ENCODE measurements at places on chromosomes 7 and 10. TPM values are rescaled to one million over a fixed set of nuclear protein-coding genes. Genes with fewer than 3 reads are reported as not detected.

GRK5 gene
- 15.5 TPM for polyA plus RNA-seq

GRCh38 chr10:98293550-98294269 is 25.7 kb upstream of the LOXL4 start:
- DNase-seq: peak; percentile 68

- no peak for DNase-seq
These were observed 48.8 kb upstream of the CAMK2B start for GRCh38 chr7:44374007-44374763.

DNA sequence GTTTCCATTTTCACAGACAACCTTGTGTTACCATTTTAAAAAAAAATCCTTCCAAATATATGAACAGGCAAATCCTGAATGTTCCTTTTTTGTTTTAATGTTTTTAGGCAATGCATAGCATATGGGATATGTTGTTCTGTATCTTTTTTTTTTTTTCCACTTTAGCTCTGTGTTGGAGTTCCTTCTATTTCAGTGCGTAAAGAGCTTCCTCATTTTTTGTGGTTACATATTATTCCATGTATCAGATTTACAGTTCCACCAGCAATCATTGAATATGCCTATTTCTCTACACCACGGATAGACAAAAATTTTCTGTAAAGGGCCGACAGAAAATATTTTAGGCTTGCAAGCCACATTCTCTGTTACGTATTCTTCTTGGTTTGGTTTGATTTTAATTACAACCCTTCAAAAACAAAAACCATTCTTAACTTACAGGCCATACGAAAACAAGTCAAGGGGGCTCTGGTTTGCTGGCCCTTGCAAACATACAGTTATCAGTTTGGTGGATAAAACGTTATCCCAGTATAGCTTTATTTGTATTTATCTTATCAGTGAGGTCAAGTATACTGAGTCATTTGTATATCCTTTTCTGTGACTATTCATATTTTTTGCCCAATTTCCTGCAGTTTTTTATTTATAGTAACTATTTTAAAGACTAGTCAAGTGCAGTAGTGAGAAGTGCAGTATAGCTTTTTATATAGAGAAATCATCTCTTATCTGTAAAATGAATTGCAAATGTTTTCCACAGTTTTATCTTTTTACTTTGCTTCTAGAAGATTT is 55.7 kb downstream of the RALA start:
- DNase-seq: no peak

DNA sequence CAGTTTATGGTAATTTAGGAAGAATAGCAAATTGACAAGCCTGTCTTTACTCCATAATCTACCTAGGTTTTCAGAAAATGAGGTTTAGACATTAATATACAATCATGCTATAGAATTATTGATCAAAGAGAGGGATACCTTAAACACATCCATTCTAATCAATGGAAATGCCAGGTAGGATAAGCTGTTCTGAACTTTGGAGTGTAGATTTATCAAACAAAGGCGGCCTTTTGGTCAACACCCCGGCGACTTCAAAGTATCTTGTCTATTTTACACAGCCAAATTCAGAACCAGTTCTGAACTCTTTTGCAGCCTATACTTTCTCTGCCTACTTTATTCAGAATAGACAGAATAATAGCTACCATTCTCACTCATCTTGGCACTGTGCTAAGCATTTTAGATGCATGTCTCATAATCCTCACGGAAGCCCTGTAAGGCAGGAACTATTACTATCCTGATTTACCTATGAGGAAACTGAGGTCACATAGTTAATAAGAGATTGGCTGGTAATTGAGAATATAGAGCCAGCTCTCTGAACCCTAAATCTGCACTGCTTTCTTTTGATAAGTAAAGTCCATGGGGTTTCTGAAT is 641.9 kb upstream of the LRRTM3 start:
- DNase-seq: no peak

GRCh38 chr10:124380256-124380995 is 38.3 kb downstream of the OAT start:
- DNase-seq: peak; percentile 18

- DNase-seq: no peak
These were observed 361.7 kb downstream of the GPAM start for GRCh38 chr10:111821871-111822270.

DNA sequence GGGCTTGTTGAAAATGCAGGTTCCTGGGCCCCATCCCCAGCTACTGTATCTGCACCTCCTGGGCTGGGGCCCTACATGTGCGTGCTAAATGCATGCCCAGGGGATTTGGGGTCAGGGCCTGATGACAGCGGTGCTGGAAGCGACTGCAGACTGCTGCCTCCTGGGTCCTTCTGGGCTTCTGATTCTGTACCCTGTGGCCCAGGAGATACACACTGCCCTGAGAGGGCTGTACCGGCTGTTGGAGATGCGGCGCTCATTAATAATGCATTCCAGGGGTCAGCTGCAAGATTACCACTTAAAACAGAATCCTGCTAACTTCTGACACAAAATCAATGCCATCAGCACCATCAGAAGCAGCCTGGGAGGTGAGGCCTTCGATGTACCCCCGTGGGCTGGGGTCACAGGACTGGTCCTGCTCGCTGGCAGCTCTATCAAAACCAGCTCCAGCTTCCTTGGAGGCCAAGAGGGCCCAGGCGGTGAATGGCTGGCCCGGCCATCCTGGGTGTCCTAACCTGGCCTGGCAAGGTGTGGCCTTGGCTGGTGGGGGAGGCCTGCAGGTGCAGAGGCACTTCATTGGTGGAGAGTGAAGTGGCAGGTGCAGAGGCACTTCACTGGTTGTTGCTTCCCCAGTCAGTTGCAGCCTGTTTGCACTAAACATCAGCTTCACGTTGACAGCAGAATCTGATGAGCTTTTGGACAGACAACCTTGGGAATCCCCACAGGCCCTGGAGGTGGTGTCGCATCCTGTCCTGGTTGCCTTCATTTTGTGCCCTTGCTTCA is 79.2 kb downstream of the GLRX3 start:
- peak; percentile 48 for DNase-seq

GRCh38 chr10:19819419-19820033 is 3.3 kb downstream of the PLXDC2 start:
- DNase-seq: no peak
